ENCODE measurements at places on chromosomes 2 and 18. TPM values are rescaled to one million over a fixed set of nuclear protein-coding genes. Genes with fewer than 3 reads are reported as not detected.

The ANKRD30BL gene
- not detected for total RNA-seq

The FBXO36 gene
- 3.3 TPM for total RNA-seq

The SLC5A7 gene
- total RNA-seq: not detected

The SLC30A3 gene
- not detected for total RNA-seq

The CCDC74B gene
- 2.2 TPM for total RNA-seq

The CD226 gene
- total RNA-seq: 0.59 TPM

The UGT1A5 gene
- total RNA-seq: not detected

The EFR3B gene
- total RNA-seq: 0.37 TPM

The CNRIP1 gene
- 40.1 TPM for total RNA-seq

The C1GALT1C1L gene
- 0.78 TPM for total RNA-seq

The DGKD gene
- 15.1 TPM for total RNA-seq

The HOXD1 gene
- total RNA-seq: not detected

The ASB18 gene
- not detected for total RNA-seq

The TCF23 gene
- not detected for total RNA-seq

The FABP1 gene
- not detected for total RNA-seq

The PTGR3 gene
- 18.4 TPM for total RNA-seq

The ICOS gene
- not detected for total RNA-seq

Data from subcutaneous preadipocyte (primary cell).